Fibroblast of skin of abdomen (primary cell): ENCODE measurements at places on chromosomes 13 and 19.
A peak's percentile ranks its signal among the peaks of the same experiment; 100 is the strongest.

DNA sequence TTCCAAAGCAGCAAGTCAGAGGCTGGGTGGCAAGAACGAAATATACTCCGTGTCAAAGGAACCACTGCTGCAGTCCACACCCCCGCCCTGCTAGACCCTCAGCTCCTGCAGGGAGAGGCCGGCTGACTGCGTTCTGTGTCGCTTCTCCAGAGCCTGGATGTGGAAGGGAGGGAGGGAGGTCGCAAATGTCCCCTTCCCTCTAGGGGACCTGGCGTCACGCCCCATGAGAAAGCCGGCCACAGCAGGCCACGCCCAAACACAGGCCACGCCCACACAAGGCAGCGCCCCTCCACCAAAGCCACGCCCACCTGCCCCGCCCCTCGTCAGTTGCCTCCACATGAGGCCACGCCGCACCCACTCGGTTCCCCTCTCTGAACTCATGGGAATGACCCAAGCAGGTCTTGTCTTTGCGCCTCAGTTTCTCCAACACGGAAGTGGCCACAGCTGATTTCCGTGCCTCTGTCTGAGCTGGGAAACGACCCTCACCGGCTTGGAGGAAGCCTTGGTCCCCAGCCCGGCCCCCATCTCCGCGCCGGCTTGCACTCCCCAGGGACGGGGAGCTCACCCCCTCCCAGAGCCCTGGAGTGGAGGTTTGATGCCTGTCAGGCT is 38.4 kb upstream of the TCF3 start:
- no peak for DNase-seq

- no peak for DNase-seq
Measured at GRCh38 chr13:113552786-113553434, 31.6 kb upstream of the TFDP1 start.

DNA sequence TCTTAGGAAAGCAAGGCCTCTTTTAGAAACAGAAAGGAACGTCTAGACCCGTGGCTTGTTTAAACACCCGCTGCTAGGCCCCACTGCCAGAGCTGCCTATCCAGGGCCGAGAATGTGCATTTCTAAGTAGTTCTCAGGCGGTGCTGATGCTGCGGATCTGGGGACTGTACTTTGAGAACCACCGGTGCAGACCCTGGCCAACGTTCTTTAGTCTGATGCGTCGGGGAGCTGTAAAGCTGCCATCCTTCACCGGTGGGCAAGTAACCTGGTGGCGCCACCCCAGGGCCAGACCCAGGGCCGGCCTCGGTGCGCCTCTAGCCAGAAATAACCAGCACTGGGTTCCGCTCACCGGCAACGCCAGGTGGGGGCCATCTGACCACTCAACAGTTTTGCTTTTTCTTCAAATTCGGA is 47.1 kb downstream of the TGDS start:
- no peak for DNase-seq

DNA sequence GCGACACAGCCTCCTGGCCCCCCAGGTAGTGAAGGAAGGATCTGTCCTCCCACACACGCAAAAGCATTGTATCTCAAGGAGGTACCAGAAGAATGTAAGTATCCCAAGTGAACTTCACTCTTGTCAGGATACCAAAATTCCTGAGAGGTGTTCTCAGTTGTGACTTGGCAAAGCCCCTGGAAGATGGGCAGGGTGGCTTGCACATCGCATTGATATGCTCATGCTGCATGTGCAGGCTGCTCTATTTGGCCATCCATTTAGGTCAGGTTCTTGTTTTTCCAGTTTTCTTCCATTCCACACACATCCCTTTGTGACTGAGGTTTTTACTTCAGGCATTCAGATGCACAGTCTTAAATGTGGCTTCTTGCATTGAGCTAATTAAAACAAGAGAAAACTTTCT is 382.8 kb downstream of the FOXO1 start:
- no peak for DNase-seq

GRCh38 chr13:95239283-95239682 is 62.0 kb downstream of the ABCC4 start:
- DNase-seq = no peak

- DNase-seq = no peak
Measured at GRCh38 chr13:113050734-113051431, 54.7 kb upstream of the F7 start.

DNA sequence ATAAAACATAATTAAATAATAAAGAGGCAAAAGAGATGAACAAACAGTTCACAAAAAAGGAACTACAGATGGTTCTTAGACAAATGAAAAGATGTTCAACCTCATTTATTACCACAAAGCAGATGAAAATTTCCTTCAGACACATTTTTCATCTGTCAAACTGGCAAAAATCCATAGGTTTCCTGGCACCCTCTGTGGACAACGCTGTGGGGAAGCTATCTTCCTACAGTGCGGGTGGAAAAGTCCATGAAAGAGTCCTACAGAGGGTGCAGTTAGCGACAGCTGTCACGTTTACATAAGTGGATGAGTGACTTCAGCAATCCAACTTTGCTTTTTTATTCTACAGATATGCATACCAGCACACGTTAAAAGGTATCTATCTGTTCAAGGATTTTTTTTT is 30.3 kb upstream of the PDCD5 start:
- DNase-seq = no peak

GRCh38 chr19:30679153-30679702 is 307.0 kb downstream of the ZNF536 start:
- DNase-seq = no peak

DNA sequence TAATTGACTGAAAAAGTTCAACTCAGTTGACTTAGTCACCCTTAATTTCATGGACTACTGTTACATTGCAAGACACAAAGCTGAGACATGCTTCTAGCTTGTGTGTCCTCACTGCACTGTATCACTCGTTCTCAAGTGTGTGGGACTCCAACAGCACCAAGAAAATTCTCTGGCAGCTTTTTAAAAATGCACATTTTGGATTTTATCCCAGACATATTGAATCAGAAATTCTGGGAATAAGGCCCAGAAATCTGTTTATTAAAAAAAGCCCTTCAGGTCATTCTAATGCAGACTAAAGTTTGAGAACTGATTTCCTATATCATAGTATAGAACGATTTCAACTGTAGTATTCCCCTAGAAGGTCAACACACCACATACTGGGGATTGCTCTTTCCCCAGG is 1485.3 kb downstream of the PCDH9 start:
- peak; percentile 83 for DNase-seq

DNA sequence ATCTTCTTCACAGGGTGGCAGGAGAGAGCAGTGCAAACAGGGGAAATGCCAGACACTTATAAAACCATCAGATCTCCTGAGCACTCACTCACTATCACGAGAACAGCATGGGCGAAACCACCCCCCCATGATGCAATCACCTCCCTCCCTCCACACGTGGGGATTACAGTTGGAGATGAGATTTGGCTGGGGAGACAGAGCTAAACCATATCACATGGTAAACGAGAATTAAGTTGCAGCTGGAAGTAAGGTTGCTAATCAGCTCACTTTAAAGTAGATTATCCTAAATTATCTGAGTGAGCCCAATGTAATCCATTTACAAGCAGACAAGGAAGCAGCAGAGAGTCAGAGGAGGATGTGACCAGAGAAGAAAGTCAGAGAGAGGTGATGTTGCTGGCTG is 102.2 kb upstream of the IPO5 start:
- DNase-seq = no peak

DNA sequence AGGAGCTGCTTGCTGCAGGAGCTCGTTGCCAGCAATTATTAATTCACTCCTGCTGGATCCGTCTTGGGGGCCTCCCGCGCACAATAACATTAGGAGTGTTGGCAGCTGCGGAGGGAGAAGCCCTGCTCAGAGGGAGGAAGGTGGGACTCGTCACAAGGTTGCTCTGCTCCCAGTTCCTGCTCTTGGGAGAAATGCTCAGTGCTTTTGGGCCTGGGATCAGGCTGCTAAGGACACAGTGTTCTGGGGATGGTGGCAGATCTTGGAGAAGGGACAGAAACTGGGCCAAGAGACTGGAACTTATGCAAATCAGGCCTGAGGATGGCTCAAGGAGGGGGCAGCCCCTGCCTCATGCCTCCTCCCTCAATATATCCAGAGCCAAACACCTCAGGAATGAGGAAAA is 78.9 kb upstream of the OLFM4 start:
- no peak for DNase-seq

GRCh38 chr19:5891938-5892771 is 11.4 kb downstream of the NDUFA11 start:
- peak; percentile 25 for DNase-seq

DNA sequence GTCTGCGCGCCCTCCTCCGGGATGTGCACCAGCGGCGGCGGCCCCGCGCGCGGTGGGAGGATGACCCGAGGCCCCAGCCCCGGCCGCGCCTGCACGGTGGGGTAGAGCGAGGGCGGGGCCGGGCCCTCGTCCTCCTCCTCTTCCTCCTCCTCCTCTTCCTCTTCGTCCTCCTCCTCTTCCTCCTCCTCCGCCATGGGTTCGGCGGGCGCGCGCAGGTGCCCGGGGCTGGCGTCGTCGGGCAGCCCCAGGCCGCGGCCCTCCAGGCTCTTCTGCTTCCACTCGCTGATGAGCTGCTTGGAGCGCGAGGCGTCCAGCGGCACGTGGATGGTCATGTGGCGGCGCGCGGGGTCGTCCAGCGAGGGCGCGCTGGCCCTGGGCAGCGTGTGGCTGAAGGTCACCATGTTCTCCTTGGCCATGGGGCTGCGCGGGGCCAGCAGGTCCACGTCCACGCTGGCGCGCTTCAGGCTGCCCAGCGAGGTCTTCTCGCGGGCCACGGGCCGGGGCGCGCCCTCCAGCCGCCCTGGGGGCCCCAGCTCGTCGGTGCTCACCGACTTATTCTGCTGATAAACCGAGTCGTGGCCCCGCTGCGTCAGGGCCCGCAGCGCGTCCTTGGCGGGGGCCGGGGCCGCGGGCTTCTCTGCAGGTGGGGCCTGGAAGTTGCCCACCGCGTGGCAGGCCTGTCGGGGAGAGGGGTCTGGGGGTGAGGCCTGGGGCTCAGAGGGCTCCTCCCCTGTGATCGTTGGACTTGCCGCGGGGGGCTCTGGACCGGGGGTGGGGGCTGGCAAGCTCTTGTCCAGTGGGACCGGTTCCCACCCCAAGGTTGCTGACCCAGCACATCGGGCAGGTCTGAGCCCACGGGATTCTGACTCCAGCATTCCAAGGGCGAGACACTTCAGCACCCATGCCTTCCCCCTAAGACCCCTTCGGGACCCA is 8.3 kb downstream of the PLPPR3 start:
- DNase-seq = no peak

DNA sequence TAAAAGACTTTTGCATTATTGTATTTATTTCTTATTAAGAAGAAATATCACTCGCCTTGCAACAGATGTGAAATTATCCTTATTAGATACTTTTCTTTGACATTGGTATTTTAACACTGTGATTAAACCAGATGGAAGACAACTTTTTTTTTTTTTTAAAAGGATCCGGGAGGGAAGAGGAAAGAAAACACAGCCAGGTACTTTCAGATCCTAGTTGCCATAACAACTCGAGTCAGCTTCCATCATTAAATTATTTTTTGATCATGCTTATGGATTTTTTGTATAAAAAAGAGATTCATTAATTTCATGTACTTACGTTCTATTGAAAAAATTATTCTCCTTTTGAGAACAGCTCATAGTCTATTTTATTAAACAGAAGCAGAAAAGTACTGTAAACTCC is 515.7 kb downstream of the TBC1D4 start:
- DNase-seq = no peak

DNA sequence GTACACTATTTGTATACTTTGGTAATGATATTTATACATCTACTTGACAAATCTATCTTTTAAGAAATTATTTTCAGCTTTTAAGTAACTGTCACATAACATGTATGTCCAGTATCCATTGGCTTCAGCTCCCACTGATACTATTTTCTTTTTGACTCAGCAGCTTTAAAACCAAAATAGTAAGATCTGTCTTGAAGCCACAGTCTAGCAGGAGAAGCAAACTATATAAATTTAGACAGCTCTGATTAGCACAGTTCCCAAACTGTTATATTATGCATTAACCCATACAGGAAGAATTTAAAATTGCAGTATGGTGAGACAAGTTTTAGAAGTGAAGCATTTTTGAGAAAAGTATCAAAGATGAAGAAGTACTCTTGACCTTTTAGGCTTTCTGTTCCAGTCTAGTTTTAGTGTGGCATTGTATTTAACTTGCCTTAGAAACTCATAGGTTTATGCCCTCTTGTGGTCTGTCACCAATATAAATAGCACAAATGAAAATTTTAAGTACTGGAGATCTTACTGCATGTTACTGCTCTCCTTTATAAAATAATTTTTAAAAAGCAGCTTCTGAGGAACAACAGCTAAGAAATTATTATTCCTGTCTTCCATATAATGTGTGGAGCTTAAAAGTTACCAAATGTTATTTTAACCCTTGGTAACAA is 24.7 kb downstream of the URI1 start:
- DNase-seq = no peak

DNA sequence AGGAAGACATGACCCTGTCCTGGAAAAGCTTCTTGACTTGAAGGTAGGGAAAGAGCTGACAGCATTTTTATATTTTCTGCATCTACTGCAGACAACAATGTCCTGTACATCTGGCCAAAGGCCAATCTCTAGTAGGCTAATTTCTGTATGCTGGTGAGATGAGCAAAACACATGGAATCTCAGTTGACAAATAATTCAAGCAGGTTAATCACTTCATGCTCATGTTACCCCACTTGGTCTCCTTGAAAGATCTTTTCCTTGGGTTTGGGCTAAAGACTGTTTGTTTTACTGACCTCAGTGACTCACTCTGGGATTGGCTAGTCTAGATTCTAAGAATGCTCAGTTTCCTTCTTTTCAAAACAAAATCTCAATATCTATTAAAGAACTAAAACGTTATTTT is 298.8 kb downstream of the LMO7 start:
- peak; percentile 59 for DNase-seq

DNA sequence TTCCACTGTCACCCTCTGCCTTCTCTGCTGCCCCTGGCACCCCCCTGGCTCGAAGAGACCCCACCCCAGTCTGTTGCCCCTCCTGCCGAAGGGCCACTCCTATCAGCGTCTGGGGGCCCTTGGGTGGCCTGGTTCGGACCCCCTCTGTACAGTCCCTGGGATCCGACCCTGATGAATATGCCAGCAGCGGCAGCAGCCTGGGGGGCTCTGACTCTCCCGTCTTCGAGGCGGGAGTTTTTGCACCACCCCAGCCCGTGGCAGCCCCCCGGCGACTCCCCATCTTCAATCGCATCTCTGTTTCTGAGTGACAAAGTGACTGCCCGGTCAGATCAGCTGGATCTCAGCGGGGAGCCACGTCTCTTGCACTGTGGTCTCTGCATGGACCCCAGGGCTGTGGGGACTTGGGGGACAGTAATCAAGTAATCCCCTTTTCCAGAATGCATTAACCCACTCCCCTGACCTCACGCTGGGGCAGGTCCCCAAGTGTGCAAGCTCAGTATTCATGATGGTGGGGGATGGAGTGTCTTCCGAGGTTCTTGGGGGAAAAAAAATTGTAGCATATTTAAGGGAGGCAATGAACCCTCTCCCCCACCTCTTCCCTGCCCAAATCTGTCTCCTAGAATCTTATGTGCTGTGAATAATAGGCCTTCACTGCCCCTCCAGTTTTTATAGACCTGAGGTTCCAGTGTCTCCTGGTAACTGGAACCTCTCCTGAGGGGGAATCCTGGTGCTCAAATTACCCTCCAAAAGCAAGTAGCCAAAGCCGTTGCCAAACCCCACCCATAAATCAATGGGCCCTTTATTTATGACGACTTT is 2.0 kb downstream of the ZFP36 start:
- DNase-seq = peak; percentile 36

- DNase-seq = no peak
Measured at GRCh38 chr19:1989513-1990229, 25.8 kb downstream of the BTBD2 start.
